NCI-H146 (cell line): ENCODE measurements at places on chromosomes 4 and X.

- DNase-seq = peak; percentile 7
Observed at GRCh38 chr4:107760281-107760947, 40.4 kb upstream of the PAPSS1 start.

DNA sequence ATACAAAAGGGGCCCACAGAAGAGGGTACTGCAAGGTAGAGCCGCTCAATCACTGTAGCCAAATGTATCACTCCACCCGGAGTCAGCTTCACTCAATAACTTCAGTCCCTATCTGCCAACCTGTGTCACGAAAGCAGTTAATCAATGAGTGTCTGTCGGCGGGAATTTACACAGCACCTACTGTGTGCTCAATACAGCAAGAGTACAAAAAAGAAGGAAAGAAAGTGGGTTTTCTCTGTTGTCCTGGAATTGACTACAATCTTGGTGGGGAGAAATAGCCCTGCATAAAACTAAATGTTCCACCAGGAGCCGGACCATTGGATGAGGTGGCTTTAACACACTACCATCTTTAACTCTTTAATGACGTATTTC is 780 bp upstream of the NKRF start:
- no peak for DNase-seq

DNA sequence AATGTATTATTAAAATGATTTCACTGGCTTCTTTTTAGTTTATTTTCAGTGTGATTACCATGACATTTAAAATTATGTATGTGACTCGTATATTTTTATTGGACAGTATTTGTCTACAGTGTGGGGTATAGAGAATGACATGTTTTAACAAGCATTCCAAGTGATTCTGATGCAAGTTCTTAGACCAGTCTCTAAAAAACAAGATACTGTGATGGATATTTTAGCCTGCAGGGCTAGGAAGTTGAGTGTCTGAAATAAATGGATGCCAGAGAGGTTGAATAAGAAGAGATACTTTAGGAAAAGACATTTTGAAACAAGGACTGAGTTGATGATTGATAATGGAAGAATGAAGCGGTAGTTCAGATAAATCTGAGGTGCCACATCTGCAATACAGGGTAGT is 3.5 kb upstream of the MAD2L1 start:
- no peak for DNase-seq

- DNase-seq = no peak
Observed at GRCh38 chrX:104469771-104470170, 96.2 kb upstream of the IL1RAPL2 start.

DNA sequence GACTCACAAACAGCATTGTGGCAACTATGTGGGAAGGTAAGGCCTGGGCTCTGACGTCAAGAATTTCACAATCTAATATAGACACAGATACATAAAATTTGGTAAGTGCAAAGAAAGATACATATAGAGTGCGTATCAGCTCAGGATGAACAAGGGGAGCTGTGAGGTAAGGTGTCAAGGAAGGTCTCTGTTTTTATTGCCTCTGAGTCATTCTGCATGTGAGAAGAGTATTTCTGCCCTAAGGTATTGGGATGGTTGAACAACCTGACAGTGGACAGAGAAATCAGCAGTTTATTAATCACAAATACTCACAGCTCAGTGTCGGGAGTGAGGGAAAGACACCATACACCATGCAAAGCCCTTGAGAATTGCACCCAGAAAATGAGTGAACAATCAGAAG is 89.8 kb downstream of the COMMD8 start:
- DNase-seq = no peak

DNA sequence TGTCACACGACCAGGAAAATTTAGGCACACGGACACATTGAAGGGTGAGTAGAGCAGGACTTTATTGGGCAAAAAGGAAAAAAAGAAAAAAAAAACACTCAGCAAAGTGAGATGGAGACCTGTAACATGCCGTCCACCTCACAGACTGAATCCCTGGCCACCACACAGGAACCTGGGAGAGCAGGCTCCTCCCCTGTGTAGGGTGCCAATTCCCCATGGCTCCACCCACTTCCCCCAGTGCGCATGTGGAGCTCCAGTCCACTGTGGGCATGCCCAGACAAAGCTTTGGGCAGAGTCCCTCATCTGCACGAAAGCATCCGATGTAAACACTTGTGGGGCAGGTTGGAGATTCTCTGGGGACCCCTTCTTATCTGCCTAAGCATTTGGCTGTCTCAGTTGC is 23.6 kb upstream of the CBR4 start:
- DNase-seq = peak; percentile 27

GRCh38 chr4:179195887-179196286 is 1753.7 kb upstream of the AGA start:
- no peak for DNase-seq

- no peak for DNase-seq
Observed at GRCh38 chr4:113825272-113825671, 63.7 kb upstream of the CAMK2D start.

GRCh38 chrX:72045141-72045540 is 86.6 kb downstream of the RTL5 start:
- DNase-seq = no peak

DNA sequence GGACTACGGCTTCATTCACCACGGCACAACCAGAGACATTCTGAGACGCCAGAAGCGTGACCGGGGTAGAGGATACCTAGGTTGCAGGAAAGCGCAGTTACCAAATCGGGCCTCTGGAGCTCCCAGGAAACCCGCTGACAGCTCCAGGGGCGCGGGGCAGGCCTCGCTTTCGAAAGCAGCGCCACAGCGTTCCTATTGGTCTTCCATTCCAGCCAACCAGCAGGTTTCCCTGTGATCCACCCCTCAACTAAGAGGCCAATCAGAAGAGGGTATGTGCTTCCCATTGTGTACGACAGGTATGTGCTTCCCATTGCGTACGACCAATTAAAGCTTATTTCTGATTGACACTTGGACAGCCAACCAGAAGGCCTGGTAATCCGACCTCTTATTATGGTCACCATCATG is 14.9 kb downstream of the SNX12 start:
- no peak for DNase-seq

DNA sequence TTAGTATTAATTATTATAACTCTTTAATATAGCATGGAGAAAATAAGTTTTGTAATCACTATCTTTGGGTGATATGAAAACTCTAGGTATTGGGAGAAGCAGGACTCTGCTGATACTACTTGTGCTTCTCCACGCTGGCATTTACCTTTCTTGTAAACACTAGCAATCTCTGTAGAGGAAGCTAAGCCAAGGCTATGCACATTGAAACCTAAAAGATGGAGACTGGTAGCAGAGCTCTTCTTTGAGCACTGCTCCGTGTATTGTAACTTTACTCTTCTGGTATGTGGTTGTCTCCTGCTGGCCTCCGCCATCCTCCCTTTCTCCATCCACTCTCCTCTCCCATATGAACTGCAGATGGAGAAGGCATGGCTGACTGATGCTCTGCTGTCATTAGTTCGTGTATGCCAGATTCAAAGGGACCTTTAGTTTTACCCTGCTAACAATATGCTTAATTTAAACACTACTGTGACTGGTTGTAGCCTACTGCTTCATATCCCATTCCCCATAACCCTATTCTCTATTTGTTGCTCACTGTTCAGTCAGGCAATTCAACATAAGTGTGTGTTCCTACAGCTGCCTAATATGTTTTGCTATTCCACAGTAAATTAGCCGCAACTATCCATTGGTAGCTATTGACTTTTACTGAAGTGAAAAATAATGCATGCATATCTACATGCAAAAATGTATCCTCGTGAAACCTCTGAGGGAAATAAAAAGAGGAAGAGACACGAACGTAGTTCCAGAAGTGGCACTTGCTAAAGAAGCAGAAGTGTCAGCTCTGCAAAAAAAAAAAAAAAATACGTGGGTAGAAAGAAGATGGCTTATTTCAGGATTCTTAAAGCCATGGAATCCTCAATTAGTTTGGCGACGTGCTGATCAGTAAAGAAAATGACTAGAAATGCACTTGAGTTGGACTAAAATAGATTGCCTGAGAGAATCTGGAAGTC is 55.6 kb upstream of the CCSER1 start:
- no peak for DNase-seq

GRCh38 chr4:38600575-38600974 is 63.4 kb upstream of the KLF3 start:
- DNase-seq = no peak

DNA sequence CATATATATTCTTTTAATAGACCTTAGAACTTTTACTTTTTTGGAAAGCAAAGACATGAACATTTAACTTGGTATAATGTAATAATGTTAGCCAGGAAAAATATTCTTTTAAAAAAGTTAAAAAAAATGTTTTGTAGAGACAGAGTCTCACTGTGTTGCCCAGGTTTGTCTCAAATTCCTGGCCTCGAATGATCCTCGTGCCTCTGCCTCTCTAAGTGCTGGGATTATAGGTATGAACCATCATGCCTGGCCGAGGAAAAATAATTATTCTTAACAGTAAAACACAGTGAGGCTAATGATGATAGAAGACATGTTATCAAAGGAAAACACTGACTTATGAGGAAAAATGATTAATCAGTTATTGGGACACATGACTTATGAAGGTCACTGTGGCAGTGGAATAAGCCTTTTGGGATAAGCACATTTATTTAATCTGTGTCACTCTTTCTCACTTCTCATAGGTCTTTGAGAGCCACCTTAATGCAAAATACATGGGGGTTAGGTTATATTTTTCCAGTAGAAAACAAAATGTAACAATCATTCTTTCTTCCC is 6.0 kb upstream of the BMP2K start:
- no peak for DNase-seq

GRCh38 chrX:102604327-102604726 is 5.0 kb downstream of the ARMCX5 start:
- no peak for DNase-seq

DNA sequence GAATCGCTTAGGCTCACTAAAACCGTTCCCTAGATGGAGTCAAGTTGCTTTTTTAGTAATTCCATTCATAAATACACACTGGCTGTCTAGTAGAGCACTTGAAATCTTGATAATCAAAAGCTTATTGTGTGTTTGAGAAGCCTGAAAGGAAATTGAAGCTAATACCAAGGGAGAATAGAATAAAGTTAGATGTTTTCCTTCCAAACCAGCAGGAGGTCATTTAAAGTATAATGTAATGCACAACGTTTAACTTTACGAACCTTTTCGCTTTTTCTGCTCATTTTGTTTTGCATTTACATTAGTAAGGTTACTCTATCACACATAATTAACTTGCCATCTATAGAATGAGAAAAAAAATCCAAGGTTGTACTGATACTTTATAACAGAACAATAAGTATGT is 440.9 kb downstream of the NKX6-1 start:
- no peak for DNase-seq

DNA sequence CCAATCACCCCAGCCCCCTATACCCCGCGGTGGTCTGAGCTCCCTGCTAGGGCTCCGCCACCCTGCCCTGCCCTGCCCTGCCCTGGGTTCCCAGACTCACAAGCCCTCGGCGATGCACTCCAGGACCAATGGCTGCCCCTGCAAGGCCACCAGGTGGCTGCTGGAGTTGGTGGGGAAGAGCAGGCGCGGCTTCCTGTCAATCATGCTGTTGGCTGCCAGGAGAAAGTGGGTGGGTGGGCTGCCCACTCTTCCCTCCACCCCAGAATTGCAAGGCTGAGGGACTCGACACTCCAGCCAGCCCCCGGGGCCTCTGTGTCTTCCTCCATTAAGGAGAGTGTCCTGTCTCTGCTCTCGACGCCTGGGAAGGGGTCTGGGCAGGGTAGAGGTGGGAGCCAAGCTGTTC is 15.7 kb downstream of the L1CAM start:
- no peak for DNase-seq

- DNase-seq = peak; percentile 35
Observed at GRCh38 chr4:17780501-17781299, 721 bp downstream of the FAM184B start.

- DNase-seq = no peak
Observed at GRCh38 chr4:163611784-163612445, 117.4 kb downstream of the TMA16 start.

DNA sequence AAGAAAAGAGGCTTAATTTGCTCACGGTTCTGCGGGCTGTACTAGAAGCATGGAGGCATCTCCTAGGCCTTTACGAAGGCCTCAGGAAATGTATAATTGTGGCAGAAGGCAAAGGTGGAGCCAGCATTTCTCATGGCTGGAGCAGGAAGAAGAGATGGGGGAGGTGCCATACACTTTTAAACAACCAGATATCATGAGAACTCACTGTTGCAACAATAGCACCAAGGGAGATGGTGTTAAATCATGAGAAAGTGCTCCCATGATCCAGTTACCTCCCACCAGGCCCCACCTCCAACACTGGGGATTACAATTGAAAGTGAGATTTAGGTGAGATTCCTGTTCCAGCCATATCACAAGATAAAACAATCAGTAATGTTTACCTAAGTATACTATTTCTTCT is 45.5 kb downstream of the MTHFD2L start:
- no peak for DNase-seq

DNA sequence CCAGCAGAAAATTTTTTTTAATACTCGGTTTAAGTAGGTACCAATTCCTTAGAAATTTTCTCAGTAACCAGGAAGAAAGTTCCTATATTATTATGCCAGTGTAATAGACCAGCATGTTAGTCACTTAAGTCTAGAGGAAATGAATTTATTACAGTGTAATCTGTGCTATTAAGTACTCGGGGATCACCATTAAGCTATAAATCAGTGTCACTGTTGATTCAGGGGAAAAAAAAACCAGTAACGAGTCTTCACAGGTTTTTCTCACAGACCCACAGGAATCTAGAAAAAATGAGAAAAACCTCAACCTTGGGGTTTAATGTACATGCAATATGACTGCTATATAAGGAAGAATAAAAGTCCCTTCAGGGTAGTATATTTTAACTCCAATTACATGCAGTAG is 138.3 kb upstream of the IL1RAPL2 start:
- DNase-seq = no peak

DNA sequence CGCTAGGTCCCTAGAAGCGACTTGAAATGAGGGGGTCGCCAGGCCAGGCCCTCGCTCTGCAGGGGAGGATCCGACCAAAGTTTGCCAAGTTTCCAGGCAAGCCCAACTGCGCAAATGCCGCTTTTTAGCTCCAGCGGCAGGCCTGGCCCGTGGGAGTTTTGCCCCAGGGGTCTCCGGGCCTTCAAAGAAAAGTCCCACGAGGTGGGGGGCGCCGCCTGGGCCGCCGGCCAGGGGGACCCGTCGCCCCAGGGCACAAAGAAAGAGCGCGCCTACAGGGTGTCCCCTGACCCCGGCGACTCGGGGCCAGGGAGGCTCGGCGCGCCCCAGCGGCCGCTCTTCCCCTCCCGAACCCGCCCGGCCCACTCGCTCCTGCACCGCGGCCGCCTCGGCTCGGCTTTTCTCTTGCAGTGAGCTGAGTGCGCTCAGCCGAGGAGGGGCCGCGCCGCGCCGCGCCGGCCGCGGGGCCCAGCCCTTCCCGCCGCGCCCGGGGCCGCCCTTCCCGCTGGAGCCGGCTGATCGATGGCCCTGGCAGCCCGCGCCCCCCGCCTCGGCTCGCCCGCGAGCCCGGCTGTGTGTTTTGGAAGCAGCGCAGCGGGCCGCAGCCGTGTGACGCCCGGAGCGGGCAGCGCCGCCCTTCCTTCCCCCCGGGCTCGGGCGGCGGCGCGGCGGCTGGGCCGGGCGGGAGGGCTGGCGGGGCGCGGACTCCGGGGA is 754 bp upstream of the KLF3 start:
- no peak for DNase-seq

DNA sequence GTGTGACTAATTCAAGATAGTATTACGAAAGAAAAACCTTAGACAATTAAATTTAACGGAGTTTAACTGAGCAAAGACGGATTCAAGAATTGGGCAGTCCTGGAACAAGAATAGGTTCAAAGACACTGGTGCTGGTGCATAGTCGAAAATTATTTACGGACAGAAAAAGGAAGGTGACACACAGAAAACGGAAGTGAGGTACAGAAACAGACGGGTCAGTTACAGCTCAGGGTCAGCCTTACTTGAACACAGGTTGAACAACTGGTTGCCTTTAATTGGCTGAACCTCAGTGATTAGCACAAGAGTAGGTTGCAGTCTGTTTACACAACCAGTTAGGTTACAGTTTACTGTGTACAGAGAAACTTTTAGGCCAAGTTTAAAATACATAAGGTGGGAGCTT is 31.5 kb downstream of the KLHL8 start:
- no peak for DNase-seq
